ENCODE measurements at places on chromosomes 2 and 18.

DNA sequence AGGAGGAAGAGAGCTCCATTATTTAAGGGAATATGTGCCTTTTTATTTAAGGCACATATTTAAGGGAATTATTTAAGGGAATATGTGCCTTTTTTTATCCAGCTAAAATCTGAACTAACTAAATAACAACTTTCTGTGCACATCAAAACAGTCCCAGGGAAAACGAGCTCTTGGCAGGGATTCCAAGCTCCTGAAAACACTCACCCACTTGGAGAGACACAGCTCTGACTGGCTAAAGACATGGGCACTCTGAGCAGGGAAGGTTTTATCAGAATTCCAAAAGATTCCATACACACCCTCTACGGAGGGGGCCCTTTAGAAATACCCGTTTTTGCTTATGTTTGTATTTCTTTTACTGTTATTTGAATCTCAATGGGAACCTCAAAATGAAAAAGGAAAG, 181.0 kb downstream of the ZNF516 start:
- no peak for DNase-seq

DNA sequence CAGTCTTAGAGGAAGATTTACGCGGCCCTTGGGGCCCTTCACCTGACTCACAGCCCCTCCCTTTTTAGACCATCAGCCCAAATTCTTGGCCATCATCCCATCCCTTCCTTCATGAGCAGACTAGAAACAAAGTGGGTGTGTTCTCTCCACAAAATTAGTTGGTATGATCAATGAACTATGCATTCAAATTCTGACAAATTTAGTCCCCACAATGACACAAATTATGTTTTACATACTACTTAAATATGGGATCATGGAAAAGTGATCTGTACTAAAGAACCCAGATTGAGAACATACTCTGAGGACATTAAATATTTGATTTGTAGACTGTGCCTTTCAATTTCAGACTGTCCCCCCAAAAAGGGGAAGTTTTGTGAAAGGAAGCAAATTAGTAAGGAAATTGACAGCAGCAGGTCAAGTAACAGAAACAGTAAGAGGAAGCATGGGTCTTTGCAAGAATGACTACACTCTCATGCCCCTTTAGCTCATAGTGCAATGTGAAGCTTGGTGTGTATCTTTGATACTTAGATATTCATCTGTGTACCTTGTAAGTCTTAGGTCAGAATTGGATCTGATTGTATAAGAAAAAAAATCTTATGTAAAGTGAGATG, 2.2 kb upstream of the MAPRE2 start:
- no peak for DNase-seq

- DNase-seq, result no peak
Observed at GRCh38 chr2:96869822-96870625, at the start of gene SEMA4C. TSS of gene SEMA4C (minus strand) at chr2:96870080. CDS start at chr2:96867886, 2,194 bp downstream.

DNA sequence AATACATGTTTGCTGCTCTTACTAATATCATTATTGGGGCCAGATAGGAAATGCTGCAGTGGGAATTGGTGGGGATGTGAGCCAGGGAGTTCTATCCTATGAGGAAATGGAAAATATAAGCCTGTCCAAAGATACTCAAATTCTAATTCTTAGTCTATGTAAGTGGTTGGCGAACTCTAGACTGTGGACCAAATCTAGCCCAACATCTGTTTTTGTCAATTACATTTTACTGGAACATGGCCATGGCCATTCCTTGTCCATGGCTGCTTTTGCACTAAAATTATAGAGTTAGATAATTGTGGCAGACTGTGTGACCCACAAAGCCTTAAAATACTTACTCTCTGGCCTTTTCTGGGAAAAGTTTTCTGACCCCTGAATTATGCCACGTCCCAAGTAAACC, 113.3 kb downstream of the MGAT5 start:
- no peak for DNase-seq

DNA sequence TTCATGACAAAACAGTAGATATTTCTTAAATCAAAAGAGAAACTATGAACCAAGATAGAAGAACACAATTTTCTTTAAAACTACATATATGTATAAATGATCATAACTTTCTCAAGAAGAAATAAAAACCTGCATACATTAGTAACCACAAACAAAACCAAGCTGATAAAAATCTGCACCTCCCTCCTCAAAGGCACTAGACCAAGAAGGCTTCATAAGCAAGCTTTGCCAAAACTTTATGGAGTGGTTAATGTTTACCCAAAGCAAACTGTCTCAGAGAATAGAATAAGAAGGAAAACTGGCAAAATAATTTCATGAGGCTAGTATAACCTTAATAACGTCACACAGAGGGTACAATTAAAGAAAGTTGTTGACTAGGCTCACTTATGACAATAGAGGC, 138.3 kb downstream of the ZBTB7C start:
- DNase-seq, result no peak

GRCh38 chr2:85846411-85846810, 42.4 kb downstream of the ST3GAL5 start:
- no peak for DNase-seq
